Stimulated activated CD4-positive, alpha-beta T cell treated with anti-CD3 and anti-CD28 coated beads, TNF-alpha, amount 100 ng/mL, for 1 hour (primary cell): ENCODE measurements at places on chromosomes 7 and 10.

- DNase-seq: no peak
Observed at GRCh38 chr7:158650821-158651225, 53.8 kb downstream of the NCAPG2 start.

- no peak for DNase-seq
Observed at GRCh38 chr10:114346176-114347031, 57.9 kb downstream of the AFAP1L2 start.

- DNase-seq: peak; percentile 92
Observed at GRCh38 chr10:43362191-43362839, 9.1 kb upstream of the FXYD4 start.

GRCh38 chr10:675532-675931, 13.9 kb downstream of the DIP2C start:
- no peak for DNase-seq

DNA sequence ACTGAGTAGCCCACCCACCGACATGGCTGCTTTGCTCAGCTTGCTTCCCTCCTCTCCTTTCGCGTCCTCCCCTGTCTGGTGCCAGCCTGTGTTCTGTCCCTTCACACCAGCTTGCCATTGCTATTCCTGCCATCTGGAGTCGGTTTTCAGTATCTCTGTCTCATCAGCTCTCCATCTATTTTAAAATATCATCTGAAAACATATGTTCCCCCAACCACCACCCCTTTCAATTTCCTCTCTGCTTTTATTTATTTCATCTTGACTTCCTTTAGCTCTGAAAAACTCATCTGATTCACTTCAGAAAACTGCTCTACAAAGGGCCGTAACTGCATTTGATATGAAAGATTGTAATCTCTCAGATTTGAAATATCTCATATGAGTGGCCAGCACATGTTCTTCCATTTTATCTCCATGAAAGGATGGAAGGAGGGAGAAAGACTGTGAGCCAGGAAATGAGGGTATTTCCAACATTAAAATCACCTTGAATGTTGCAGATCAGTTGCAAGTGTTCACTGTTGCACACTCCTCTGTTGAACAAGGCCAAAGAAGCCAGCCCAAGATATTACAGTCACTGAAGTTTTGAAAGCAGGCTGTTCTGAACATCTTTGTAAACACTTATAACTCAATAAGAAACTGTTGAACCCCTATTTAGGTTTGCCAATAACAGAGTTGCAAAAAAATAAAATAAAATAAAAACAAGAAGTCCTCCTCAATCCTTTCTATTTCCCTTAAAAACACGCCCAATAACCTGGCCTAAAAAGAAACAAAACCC, 202.4 kb upstream of the NEBL start:
- DNase-seq: no peak

DNA sequence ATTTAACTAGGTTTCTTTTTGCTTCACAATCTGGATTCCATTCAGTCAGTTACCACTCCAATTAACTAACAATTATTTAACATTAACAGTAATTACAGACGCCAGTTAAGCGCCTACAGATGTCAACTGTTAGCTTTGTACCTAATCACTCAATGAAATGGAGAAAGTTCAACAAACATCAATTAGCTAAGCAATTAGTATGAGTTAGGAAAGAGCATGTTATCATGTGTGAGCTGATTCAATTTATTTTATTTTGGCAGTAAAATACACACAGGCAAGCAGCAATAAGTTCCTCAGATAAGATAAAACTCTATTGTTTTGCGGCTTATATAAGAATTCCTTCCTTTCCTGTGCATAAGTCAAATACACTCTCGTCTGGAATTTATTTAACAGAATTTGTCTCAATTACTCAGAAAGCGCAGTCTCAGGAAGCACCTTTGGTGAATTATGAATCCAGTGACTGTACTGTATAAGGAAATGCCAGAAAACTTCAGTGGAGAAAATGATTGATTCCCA, 427.1 kb upstream of the GALNT17 start:
- no peak for DNase-seq

GRCh38 chr10:103742824-103743223, 112.6 kb downstream of the SH3PXD2A start:
- DNase-seq: no peak

GRCh38 chr7:50315739-50316671, 11.5 kb downstream of the IKZF1 start:
- no peak for DNase-seq

GRCh38 chr7:159197066-159197975, 52.7 kb upstream of the VIPR2 start:
- peak; percentile 8 for DNase-seq

- DNase-seq: no peak
Observed at GRCh38 chr7:79494046-79494445, 40.6 kb upstream of the MAGI2 start.

DNA sequence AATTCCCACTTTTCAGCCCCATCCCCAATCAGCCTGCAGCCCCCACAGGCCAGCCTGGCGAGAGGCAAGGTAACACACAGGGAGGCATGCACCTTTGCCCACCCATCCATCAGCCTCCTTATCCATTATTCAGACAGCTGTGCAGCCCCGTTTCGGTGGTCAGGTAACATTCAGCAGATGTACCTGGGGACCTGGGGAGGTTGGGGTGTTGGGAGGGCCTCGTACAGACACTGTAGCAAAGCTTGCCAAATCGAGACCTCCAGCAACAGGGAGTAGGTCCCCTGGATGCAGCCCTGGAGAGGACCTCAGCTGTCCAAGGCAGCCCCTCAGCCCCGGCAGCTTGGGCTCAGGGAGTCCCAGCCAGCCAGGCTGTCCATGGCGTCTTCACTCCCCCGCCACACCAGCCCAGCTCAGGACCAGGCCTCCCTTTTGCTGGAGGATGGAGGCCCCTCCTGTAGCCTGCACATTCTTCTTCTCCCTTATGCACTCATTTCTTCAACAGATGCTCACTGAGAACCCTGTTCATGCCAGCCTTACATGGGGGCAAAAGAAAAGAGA, 8.5 kb upstream of the DRGX start:
- DNase-seq: no peak

GRCh38 chr10:5665373-5666007, 905 bp downstream of the ASB13 start:
- no peak for DNase-seq

GRCh38 chr7:80618096-80618495, 20.3 kb upstream of the CD36 start:
- no peak for DNase-seq

GRCh38 chr7:113562801-113563200, 356.0 kb downstream of the PPP1R3A start:
- DNase-seq: no peak

DNA sequence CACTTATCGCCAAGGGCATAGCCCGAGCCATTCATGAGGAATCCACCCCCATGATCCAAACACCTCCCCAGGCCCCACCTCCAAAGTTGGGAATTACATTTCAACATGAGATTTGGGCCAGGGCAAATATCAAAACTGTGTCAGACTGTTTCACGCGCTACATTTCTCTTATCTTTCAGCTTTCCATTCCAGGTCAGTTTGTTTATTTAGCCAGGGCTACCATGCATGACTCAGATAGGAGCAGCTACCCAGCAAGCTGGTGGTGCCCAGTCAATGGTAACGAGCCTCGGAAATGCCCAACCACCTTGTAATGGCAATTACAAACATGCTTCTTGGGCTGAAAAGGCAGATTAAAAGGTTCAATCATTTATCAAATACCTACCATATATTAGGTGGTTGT, 43.6 kb upstream of the BAMBI start:
- no peak for DNase-seq

DNA sequence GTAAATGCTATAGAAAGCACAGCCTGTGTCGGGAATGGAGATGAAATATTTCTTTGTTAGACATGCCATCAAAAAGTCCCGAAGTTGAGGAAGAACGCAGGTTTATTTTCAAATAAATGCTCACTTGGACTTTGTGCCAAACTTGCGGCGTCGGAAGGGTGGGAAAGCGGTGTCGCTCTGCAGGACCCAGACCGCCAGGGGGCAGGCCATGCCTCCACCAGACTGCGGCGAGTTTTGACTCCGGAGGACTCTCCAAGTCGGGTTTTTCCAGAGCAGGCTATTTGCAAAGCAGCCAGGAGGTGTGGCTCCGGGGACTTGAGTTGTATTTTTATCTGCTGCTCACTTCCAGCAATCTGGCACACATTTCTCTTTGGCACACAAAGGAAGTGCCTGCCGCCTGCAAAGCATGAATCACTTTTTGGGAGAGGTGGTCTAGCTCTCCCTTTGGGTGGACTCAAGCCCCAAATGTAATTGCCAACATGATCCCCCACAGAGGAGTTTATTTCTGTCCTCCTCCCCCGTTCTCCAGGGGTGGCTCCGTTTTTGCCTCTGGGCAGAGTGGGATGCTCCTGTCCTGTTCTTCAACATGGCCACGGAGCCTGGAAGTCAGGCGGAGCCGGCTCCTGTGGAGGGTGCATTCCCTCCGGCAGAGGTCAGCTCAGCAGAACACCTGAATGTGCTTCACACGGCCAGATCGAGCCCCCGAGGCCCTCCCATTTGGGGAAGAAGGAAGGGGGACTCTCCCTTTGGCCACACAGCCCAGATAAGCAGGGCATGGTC, 82.3 kb upstream of the GPR26 start:
- DNase-seq: no peak

DNA sequence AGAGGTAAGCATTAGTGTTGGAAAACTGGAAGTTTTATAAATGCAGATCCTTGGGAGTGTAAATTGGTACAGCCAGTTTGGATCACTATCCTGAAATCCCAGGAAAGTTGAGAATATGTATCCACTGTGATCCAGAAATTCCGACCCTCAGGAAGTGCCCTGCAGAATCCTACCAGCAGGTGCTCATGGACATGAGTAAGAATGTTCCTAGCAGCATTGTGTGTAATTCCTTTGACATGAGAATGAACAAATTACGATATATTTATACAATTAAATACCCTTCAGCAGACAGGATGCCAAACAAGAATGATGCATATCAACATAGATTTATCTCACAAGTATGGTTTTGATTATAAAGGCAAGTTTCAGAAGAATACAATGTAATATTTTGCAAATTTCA, 181.6 kb downstream of the XPNPEP1 start:
- DNase-seq: no peak

DNA sequence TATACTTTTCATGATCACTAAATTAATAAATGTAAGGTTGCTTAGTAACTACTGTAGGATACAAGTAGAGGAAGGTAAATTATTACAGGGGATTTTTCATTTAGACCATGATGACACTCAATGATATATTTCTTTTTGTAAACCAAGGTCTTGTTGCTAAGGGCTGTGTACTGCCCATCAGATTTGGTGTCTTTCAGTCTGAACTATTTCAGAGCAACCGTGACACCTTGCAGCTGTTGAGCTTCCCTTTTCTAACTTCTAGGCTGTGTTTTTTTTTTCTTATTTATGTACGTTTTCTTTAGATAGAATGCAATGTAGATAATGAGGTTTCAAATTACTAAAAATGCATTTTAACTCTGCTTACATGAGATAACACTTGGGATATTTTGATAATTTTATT, 292.0 kb upstream of the MBL2 start:
- DNase-seq: no peak

- DNase-seq: no peak
Observed at GRCh38 chr7:78333530-78334425, 535.2 kb downstream of the PHTF2 start.

- no peak for DNase-seq
Observed at GRCh38 chr7:84425702-84426259, 231.2 kb upstream of the SEMA3A start.

DNA sequence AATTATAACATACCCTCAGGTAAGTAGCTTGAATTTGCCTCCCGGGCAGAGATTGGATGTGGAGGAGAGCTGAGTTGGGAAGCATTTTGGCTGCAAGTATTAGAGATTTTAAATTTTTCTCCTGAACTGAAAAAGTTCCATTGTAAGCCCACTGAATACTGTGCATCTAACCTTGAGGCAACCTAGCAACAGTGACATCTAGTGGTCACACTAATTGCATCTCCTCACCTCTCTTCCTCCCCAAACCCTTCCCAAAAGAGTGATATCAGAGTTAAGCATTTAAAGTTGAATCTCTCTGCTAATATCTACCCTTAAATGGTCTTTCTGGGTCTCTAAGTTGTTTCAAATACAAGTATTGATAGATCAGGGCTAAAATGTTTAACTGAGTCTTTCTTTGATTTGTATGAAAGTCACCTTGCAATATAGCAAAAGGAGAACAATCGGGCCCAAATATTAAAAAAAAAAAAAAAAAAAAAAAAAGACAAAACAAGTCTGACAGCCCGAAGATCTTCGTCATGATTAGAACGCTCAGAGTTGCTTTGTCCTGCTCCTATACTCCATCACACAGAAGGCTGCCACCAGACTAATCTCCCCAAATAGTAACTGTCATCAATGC, 40.4 kb upstream of the DLX5 start:
- DNase-seq: no peak

DNA sequence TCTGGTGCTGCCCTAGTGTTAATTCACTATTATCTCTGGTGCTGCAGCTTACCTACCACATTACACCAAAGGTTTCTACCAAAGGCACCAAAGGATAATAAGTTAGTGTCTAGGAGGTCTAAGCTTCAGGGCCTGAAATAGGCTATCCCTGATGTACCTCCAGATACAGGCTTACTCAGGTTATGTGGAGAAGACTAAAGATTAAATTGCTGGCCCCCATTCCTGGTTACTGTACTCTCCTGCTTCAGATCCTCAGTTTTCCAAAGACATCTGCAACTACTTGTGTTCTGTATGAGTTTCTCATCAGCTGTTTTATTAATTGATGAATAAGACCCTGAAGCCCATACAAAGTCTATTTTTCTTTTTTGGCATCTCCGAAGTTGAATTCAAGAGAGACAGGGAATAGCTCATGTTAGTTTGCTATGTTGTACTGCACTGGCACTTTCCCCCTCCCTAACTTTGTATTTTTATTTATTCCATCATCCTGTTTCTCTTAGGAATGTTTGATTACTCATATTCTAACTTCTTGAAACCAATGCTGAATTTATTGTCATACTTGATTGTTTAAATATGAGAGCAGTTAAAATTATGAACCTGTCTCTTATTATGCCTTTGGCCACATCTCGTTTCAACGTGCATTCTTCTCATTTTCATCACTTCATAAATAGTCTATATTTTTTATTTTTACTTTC, 85.9 kb downstream of the PON1 start:
- no peak for DNase-seq

GRCh38 chr10:117652228-117653169, 110.0 kb downstream of the EMX2 start:
- no peak for DNase-seq

GRCh38 chr7:100763556-100764140, 30.3 kb downstream of the ZAN start:
- DNase-seq: no peak

DNA sequence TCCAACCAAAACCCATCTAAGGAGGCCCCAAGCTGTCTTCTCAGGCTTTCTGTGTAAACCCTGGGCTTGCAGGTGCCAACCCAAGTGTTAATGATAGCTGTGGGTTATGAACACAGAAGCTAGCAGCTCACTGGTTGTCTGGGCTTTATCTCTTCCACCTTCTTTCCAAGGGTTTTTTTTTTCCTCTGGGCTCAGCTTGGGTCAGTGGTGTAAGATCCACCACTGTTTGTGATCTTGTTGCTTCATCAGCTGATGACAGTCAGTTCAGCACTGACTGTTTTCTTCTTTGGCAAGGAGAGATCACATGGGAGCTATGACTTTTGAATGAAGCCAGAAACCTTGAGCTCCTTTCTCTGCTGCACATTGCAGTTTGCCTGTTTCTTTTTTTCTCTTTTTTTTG, 4.6 kb downstream of the GTPBP4 start:
- no peak for DNase-seq
